ENCODE measurements at places on chromosomes 7 and 10.

- no peak for DNase-seq
Measured at GRCh38 chr7:359226-359765, 69.3 kb downstream of the FOXL3 start.

- no peak for DNase-seq
Measured at GRCh38 chr7:28698840-28699239, 259.3 kb downstream of the TRIL start.

DNA sequence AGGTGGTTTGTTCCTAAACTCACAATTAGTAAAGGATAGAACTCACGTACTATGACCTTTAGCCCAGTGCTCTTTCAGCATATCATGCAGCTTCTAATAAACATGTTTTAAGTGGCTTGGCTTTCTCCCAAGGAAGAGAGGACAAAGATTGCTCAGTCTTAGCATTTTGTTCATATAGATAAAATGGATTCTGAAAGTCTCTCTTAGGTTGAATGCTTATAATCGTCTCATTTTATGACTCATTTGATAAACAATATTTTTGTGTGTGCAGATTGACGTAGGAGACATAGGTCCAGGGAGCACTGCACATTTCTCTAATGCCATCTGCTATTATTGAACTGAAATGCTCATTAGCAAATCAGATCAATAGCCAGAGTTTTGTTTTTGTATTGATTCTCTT is 44.8 kb downstream of the GNAT3 start:
- no peak for DNase-seq

- DNase-seq: no peak
Measured at GRCh38 chr10:68938117-68938516, 17.9 kb upstream of the DDX21 start.

- no peak for DNase-seq
Measured at GRCh38 chr10:80185578-80186299, 19.6 kb downstream of the ANXA11 start.
